CD8-positive, alpha-beta T cell (primary cell): ENCODE measurements at places on chromosomes 2 and 18.
A peak's percentile ranks its signal among the peaks of the same experiment; 100 is the strongest.

- no peak for DNase-seq
Measured at GRCh38 chr2:112646791-112647689, 1.3 kb downstream of the SLC20A1 start.

DNA sequence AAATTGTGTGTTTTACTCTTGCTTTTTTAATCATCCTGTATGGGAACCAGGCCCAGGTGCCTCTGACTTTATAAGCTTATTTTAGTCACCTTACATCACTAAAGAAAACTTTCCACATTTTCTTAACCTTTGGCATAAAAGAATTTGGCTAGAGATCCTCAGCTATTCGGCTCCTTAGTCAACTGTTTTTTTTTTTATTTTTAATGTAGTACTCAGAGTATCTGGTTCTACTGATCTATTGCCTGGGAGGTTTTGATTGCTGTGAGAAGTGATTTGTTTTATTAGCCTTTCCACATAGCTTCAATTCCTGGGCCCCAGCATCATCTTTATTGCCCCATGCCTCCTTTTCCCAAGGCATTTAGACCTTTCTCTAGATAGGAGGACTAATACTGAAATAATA, 121.0 kb downstream of the MYO1B start:
- DNase-seq, result no peak

- DNase-seq, result no peak
Measured at GRCh38 chr2:108988076-108988795, 784 bp downstream of the EDAR start.

- no peak for DNase-seq
Measured at GRCh38 chr2:17107871-17108270, 410.4 kb downstream of the RAD51AP2 start.

- no peak for DNase-seq
Measured at GRCh38 chr18:60910534-60910933, 422.7 kb upstream of the CDH20 start.

- DNase-seq, result no peak
Measured at GRCh38 chr2:46886268-46887027, 29.2 kb downstream of the MCFD2 start.

- peak; percentile 82 for DNase-seq
Measured at GRCh38 chr2:216371721-216372702, at the start of gene MARCHF4. Gene MARCHF4 (minus strand): TSS chr2:216372483. CDS start chr2:216370260, 2,223 bp downstream.

DNA sequence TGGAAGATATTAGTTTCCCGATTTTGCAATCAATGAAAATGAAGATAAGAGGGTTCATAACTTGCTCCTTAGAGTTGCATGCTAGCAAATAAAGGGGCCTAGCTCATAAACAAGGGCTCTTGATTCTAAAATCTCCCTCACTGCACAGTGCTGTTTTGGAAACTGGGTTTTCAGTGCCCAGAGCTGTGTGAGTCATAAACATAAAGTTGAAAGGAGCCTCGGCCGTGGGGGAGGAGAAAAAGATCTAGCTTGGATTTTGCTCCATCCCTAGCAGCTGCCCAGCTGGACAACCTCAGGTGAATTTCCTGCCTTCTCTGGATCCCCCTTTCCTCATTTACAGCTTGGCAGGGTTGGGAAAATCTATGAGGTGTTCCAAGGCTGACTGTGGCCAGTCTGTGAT, 42.5 kb downstream of the LYPD1 start:
- no peak for DNase-seq

- no peak for DNase-seq
Measured at GRCh38 chr18:35045121-35045520, 3.9 kb downstream of the MAPRE2 start.

DNA sequence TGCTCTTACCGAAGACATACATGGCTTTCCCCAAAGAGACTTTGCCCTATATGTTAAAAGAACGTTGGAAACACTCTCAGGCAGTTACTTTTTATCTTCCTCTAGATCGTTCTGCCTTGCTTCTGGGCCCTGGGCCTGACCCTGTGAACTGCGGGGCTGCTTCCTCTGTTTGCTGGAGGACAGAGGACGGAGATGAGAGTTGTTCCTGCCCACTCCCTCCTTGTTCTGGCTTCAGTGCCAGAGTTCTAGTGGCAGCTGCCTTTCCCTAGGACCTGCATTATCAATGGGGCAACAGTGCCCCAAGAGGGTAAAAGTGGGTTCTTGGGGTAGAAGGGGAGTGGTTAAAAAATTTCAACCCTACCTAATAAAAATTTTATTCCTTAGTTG, 6.5 kb upstream of the FN1 start:
- no peak for DNase-seq

- no peak for DNase-seq
Measured at GRCh38 chr2:24452502-24452885, 38.6 kb upstream of the NCOA1 start.

DNA sequence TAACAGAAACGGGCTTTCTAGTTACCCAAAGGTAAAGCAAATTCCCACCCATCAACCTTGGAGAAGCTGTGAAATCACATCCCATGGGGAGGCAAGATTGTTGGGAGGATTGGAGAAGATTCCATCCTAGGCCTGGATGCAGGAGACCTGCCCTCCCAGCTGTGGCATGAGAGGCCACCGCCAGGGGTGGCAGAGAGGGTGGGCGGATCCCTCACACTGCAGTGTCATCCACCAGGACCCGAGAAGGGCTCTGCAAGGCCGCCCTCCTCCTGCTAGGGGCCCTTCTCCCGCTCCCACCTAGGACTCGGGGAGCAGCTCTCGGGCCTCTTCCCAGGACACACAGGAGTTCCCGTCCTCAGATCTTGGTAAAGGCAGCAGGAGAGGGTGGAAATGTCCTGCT, 15.5 kb upstream of the ATG16L1 start:
- no peak for DNase-seq

DNA sequence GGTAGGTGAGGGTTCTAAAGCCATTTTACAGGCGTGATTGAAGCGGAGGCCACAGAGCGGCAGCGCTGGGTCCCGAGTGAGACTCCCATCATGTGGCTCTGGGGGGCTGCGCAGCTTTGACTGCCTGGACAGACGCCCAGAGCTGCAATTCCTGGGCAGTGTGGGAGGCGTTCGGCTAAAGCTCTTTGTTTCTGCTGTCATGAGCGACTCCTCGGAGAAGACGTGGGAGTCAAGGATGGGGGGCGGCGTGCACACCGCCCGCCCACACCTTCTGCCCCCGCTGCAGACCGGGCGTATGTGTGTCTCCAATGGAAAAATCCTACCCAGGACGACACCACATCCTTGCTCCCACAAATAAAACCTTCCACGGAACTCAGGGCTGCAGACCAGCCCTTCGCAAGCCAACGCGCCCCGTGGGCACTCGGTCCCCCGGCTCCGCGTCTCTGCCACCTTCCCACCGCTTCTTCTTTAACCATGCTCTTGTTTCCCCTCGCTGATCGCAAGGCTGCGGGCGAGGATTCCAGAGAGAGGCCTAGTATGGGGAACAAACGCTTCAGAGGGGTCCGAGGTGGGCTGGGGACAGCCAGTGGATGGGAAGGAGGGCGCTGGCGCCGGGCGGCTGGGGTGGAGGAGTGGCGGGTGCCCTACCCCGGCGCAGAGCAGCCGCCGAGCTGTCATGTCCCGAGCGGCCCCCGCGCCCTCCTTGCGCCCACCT, 680 bp upstream of the LBH start:
- DNase-seq, result peak; percentile 61

GRCh38 chr2:200496696-200497095, 13.2 kb downstream of the KCTD18 start:
- no peak for DNase-seq

DNA sequence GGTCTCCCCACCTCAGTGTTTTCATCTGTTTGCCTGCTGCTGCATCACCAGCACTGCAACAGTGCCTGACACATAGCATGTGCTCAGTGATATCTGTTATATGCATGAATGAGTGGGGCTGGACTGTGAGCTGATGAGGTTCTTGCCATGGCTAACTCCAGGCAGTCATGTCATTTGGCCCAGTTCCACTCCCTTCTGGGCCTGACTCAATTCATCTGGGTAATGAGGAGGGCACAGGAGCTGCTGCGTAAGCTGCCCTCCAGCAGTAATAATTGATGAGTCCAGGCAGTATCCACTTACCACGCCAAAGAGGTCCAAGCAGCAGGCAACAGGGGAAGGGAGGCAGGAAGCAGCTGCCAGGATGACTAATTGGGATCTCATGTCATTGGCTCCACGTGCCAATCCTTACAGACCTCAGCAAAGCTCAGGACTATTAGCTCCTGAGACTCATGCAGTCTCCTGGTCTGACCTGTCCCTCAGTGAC, 34.1 kb upstream of the MAT2A start:
- DNase-seq, result no peak

GRCh38 chr18:61982475-61982874, 89.7 kb upstream of the RNF152 start:
- no peak for DNase-seq

- DNase-seq, result no peak
Measured at GRCh38 chr2:81839780-81840179, 1535.2 kb upstream of the LRRTM1 start.

DNA sequence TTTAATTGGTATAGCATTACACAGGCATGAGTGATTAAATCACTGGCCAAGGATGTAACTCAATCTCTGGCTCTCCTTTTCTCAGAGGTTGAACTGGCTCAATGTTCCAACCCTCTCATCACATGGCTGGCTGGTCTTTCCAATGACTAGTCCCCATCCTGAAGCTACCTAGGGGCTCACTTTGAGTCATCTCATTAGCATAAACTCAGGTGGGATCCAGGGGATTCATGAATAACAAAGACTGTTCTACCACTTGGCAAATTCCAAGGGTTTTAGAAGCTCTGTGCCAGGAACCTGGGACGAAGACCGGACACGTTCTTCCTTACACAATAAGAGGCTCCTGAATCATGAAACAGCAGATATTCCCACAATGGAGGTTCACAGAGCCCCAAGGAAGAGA, 145.0 kb upstream of the SPATS2L start:
- DNase-seq, result no peak

GRCh38 chr2:123723706-123724105, 301.4 kb upstream of the CNTNAP5 start:
- no peak for DNase-seq

DNA sequence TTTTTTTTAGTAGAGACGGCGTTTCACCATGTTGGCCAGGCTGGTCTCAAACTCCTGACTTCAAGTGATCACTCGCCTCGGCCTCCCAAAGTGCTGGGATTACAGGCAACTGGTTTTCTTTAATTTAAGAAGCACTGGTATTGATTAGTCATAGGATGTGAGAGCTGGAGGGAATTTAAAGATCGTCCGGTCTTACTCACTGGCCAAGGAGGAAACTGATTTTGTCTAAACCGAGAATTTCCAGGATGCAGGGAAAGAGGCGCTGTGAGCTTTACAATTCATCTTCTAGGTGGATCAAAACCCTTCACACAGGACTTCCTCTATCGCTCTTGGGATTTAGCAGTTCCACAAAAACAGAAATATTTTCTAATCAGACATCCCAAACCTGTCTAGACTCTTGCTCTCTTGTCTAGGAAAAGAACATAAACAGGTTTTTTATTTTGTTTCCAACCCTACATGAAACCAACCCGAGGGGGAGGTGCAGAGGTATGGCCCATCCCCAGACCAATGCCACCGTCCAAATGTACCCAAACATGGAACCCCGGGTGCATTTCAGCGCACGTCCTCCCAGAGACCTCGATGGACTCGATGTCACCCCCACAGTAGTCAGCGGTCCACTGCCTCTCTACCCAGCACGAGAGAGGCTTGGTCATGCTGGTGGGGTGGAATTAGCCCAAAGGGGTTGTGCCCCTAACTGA, 12.5 kb upstream of the TUBB6 start:
- DNase-seq, result no peak

- no peak for DNase-seq
Measured at GRCh38 chr2:102021779-102022178, 30.0 kb downstream of the IL1R2 start.

DNA sequence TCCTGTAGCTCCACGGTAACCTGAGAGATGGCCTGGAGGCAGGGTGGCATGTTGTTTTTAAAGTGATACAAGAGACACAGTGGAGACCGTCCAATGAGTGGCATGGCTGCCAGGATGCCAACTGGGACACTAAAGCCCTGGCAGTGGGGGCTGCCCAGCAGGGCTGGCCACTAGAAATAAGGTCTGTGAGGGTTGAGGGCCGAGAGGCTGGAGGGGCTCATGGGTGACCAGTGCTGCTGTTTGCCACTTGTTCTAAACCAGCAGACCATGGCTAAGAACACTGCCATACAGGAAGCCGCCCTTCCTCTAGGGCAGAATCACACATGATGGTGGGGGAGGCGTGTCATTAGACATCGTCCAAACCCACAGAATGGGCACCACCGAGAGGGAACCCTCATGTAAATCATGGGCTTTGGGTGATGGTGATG, 71.9 kb downstream of the ALPK2 start:
- no peak for DNase-seq

GRCh38 chr18:33838054-33838453, 260.0 kb downstream of the ASXL3 start:
- DNase-seq, result no peak

DNA sequence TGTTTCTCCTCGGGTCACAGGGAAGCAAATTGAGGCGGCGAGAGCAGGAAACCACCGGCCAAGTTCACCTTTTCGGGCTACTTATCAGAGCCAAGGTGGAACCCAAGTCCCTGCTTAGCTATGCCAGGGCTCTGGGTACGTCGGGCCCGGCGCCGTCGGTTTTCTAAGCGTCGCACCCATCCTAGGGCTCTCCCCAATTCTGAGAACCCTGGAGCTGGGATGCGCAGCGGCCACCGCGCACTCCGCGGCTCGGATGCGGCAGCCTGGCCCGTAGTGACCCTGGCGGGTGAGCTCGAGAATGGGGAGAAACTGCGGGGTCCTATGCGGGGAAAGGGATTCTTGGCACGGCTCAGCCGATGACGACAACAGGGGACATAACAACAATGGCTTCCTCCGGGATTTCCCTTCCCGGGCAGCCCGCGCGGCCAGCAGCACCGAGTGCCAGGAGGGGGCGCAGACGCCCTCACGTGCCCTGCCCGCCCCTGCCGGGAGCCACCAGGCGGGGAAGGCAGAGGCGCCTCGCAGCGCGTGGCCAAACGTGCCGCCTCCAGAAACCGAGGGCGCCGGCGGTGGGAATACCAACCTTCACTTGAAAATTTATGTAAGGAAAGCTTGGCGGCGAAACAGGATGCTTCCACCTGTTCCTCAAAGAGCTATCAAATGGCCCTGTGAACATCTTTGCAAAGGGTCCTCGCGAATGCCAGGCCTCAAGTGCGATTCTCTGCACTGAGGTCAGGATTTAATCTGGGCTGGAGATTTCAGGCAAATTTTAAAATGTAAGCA, 2.1 kb upstream of the SLC30A3 start:
- peak; percentile 64 for DNase-seq

GRCh38 chr2:38093527-38094165, 17.7 kb upstream of the CYP1B1 start:
- no peak for DNase-seq

DNA sequence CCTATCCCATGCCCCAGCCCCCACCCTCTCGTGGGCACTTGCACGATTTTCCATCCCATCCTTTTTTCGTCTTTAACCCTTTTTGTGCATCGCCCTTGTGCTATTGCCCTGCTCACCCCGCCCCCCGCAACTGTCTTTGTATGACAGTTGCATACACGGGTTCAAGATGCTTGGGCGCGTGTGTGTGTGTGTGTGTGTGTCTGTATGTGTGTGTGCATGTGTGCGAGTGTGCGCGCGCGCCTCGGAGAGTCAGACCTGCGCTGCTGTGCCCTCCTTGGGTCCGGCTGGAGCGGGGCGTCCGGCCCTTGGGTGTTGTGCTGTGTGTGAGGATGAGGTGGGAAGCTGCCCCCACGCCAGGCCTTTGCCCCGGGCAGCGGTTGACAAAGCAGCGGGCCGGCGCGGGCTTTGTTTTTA, 230.7 kb downstream of the HAUS1 start:
- no peak for DNase-seq
